ENCODE measurements at places on chromosomes 4 and X.
A peak's percentile ranks its signal among the peaks of the same experiment; 100 is the strongest.

DNA sequence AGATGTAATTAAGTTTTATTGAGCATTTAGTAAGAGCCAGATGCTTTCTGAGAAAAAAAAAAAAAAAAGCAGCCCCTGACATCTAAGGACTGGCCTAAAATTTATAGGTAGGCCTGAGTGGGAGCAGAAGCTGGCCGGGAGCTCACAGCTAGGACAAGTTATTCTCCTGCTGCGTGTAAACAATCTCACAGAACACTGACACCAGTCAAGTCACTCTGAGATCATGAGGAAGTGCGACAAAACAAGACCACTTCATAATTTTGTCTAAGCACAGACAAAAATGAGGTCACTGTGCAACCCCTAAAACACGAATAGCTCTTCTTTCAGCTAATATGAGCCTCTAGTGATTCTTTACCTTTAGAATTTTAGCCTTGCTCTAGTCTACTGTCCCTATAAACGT is 15.3 kb upstream of the NSUN7 start:
- no peak for DNase-seq

GRCh38 chr4:79050541-79050880 is 111.3 kb upstream of the PAQR3 start:
- no peak for DNase-seq

GRCh38 chrX:67604979-67605703 is 61.3 kb downstream of the AR start:
- no peak for DNase-seq

DNA sequence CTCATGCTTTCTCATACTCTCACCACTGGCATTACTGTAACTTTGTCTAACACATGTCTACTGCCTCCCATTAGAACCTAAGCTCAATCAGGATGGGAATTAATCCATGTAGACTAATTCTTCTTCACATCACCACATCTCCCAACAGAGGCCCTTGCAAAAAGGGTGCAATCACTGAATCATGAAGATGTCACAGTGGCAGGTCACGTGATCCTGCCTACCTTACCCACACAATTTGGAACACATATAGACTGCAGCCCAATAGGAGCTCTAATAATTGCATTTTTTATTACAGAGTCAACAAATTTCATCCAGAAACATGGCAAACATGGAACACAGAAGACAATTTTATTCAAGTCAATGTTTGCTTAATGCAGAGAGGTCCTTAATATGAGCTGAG is 146.6 kb downstream of the NR3C2 start:
- no peak for DNase-seq

- no peak for DNase-seq
These were observed 117.4 kb downstream of the DIPK2B start for GRCh38 chrX:45083314-45083713.

DNA sequence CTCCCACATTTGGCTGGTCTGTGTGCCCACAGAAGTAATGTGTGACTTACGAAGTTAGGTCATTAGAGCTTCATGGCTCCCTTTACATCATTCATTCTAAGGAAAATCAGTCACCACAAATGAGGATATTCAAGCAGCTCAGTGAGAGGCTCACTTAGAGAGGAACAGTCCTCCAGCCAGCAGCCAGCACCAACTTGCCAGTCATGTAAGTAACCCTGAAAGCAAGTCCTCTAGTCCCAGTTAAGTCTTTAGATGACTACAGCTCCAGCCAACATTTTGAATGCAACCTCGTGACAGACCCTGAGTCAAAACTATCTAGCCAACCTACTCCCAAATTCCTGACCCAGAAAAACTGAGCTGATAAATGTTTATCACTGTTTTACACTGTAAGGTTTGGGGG is 71.3 kb downstream of the LRBA start:
- peak; percentile 43 for DNase-seq

DNA sequence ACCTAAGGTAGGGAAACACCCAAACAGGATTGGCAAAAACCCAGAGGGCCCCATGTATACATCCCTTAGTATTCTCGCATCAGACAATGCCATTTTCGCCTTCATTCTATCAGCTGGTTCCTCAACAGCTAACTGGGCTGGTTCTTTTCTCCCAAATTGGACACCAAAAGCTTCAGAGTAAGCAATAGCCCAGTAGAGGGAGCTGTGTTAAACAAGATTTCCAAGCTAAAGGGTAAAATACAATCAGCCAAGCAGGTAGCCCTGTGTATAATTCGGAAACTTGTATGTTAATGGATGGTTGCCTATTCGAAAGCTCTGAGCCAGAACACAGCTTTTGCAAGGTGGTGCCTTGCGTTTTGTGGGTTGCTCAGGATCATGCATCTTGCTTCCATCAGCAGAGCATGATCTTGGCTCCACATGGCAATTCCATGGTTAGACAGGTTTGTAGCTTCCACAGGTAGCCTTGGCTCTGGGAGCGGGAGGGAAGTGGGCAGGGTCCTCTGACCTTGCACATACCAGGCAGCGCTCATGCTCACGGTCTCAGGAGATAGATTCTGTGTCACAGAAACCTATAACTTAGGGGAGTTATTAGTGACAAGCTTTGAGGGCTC is 115.2 kb upstream of the LNX1 start:
- DNase-seq = no peak

DNA sequence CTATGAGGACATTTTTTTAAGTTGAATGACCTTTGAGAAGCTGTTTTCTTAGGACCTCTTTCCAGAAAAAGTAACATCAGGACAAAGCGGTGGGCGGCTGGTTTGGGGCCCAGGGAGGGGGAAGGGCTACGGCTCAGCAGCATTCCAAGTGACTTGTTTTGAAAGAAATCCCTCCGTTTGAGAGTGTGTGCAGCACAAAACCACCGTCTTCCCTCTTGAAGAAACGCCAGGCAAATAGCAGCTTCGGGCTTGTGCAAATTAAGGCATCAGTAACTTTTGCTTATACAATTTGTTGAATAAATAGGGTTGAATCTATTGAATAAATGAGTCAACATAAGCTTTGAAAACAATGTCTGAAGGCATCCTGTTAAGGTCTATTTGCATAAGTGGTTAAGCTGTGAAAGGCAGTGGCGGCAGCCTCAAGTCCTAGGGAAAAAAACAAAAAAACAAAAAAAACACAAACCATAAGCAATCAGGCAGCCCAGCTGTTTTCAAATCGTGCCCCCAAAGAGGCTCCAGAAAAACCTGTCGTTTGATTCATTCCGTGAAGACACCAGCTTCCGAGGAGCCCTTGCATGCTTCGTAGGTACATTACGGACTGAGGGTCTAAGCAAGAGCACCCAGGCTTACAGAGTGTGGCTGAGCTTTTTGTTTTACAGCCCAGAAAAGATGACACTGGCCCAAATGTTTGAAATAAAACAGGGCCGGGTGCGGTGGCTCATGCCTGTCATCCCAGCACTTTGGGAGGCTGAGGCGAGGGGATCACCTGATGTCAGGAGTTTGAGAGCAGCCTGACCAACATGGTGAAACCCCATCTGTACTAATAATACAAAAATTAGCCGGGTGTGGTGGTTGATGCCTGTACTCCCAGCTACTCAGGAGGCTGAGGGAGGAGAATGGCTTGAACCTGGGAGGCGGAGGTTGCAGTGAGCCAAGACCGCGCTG is 103.7 kb downstream of the CRLF2 start:
- no peak for DNase-seq

GRCh38 chr4:112402098-112402497 is 104.9 kb downstream of the ALPK1 start:
- DNase-seq = no peak

DNA sequence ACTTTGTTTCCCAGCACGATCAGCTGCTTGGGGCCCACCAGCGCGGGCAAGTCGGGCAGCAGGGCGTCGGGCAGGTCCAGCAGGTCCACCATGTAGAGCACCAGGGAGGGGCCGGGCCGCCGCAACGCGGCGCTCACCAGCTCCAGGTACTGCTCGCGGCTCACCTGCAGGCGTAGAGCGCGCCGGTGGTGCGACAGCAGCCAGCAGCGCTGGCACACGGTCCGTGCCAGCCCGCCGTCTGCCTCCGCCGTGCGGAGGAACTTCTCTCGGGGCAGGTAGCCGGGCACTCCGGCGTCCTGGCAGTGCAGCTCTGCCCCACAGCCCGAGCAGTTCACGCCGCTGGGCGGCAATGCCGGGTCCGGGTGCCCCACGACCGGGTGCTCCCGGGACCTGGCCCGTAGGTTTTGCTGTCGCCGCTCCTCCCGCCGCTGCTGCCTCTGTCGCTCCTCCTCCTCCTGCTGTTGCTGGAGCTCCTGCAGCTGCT is 527 bp downstream of the NOA1 start:
- DNase-seq = peak; percentile 67

- DNase-seq = no peak
These were observed 54.5 kb downstream of the RS1 start for GRCh38 chrX:18617407-18617750.

DNA sequence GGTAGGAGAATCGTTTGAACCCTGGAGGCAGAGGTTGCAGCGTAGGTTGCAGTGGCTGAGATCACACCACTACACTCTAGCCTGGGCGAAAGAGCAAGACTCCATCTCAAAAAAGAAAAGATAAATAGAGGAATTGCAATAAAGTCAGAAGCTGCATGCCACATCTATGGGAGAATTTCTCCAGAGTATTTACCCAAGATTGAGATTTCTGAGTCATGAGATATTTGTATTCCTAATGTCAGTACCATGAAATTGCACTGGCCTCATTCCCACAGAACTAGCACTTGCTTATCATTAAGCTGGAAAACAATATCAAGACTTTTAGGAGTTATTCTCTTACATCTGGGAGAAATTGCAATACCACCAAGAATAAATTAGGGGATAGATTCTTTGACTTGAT is 37.4 kb downstream of the ASIC5 start:
- no peak for DNase-seq

- DNase-seq = no peak
These were observed 53.7 kb downstream of the DCTD start for GRCh38 chr4:182863501-182863900.

DNA sequence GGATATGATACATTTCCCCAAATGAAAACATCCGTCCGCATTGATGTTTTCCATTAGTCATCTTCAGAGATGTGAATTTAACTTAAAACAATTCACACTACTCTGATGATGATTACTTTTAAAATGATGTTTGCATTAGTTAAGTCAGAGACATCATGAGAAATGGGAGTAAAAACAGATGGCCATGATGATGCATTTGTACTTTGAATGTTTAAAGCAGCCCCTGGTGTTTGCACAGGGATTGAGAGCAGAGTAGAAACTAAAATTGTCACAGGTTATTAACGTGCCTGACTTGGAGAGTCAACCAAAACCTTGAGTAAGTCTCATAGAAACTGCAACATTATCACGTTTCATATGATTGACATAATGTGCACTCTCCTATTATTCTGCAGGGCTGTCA is 117.2 kb downstream of the CFAP299 start:
- DNase-seq = no peak

- no peak for DNase-seq
These were observed 22.3 kb downstream of the QRFPR start for GRCh38 chr4:121358473-121358872.

- DNase-seq = no peak
These were observed 172.3 kb downstream of the SHOX start for GRCh38 chrX:802846-803245.

DNA sequence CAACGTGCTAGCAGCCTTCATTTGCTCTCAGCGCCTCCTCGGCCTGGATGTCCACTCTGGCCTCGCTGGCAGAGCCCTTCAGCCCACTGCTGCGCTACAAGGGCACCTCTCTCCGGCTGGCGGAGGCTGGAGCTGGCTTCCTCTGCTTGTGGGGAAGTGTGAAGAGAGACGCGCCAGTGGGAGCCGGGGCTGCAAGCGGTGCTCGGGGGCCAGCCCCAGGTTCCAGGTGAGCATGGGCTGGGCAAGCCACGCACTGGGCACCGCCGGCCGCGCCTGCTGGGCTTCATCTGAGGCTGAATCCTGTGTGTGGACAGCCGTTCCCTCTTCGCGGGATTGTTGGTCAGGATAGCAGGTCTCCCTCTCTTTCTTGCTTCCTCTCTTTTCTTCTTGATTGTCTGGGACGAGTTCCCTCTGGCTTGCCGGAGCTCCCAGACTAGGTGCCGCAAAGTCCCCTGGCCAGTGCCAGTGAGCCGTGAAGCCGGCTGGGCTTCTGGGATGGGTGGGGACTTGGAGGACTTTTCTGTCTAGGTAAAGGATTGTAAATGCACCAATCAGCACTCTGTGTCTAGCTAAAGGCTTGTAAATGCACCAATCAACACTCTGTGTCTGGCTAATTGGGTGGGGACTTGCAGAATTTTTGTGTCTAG is 165.0 kb downstream of the HEPH start:
- DNase-seq = no peak

GRCh38 chr4:13543839-13544605 is at the start of gene NKX3-2:
Gene NKX3-2, minus strand, starts transcription at chr4:13544508. Its CDS starts 94 bp downstream, at chr4:13544414.
- peak; percentile 35 for DNase-seq

- peak; percentile 23 for DNase-seq
These were observed 68.7 kb downstream of the NBDY start for GRCh38 chrX:56797574-56798338.

DNA sequence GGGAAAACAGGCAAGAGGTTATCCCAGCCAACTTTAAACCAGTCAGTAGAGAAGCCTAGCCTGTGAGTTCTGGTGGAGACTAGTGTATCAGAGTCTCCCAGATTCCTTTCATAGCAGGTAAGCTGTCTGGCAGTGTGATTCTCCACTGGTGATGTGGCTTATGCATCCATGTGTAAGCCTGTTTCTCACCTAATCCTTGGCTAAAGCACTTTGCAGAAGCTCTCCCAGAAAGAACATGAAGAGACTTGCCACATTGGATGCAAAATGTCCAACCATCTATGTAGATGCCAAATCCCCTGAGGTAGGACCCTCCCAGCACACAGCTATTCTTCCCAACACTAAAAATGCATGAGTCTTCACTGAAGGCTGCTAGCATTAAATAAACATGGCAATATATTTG is 111.7 kb downstream of the CHRNA9 start:
- no peak for DNase-seq

DNA sequence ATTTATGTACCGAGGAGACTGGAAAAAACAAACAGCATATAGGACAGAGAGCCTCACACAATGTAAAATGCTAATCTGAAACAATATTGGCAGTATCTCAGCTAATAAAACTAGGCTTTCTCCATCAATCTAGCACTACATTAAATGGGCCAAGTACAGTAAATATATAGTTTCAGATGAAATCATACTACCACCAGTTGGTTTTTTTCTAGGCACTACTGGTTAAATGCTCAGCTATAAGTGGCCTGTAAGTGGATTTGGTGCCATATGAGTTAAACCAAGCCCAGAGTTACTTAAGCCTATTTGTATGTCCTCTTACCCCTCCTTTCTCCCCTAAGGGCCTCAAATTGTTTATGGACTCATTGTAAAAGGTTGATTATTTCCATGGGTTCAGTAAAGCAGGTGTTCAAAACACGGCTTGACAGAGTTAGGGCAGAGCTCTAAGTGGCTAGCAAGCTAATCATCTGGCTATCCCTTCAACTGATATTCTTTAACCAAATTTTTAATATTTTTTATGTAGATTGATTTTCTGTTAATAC is 57.5 kb downstream of the FAM13A start:
- DNase-seq = no peak

GRCh38 chr4:57102050-57102624 is 8.0 kb downstream of the IGFBP7 start:
- DNase-seq = no peak

GRCh38 chr4:103915224-103915869 is 195.6 kb upstream of the TACR3 start:
- DNase-seq = no peak

- DNase-seq = peak; percentile 76
These were observed 58.1 kb downstream of the MAML3 start for GRCh38 chr4:140095694-140096482.

Data from activated T-cell treated with anti-CD3 and anti-CD28 coated beads, Interleukin-2, amount 50 U/mL, for 48 hours (primary cell).